ENCODE measurements at places on chromosomes 4 and X.

GRCh38 chrX:118513120-118513898 is 17.7 kb downstream of the DOCK11 start:
- no peak for DNase-seq

DNA sequence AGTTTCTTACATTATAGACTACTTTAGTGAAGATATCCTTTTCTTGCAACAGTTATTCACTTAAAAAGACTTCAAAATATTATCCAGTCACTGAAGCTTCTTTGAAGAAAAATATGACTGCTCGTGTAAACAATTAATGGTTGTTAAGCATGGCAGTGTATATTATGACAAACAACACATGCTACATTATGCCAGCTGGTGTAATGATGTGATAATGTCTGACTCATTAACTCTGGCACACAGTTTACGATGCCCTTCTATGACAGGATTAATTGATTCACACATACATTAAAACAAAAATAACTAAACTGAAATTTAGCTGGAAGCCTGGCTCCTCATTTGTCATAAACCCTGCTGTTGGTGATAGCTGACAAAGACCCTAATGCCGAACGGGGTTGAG is 22.4 kb downstream of the GK2 start:
- no peak for DNase-seq

GRCh38 chrX:23228950-23229448 is 105.7 kb upstream of the PTCHD1 start:
- no peak for DNase-seq

DNA sequence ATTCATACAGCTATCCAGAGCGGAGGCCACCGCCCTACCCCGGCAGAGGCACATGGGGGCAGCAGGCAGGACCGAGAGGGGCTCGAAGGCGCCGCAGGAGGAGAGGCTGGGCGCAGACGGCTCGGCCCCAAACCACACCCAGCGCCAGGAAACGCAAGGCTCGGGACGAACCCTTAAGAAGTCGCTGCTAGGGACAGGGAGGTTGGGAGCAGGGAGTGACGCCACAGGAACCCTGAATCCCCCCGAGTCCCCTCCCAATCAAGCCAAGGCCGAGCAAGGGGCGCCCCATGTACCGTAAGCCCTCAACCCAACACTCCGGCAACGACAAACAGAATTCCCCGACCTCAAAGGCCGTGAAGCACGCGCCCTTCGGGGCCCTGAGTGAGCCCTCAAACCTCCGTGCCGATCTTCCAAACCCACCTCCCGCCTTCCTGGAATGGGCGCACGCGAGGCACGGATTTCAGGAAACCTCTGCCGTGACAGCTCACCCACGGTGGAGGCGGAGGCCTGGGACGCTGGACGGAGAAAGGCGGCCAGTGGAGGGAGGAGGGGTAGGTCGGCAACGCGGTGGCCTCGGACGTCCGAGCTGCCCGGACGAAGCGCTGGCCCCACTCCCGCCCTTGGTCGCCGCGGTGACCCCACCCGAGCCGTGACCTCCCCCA is 1.8 kb downstream of the ZFYVE28 start:
- DNase-seq, result no peak

GRCh38 chr4:74377714-74378113 is 12.8 kb downstream of the EREG start:
- DNase-seq, result no peak

DNA sequence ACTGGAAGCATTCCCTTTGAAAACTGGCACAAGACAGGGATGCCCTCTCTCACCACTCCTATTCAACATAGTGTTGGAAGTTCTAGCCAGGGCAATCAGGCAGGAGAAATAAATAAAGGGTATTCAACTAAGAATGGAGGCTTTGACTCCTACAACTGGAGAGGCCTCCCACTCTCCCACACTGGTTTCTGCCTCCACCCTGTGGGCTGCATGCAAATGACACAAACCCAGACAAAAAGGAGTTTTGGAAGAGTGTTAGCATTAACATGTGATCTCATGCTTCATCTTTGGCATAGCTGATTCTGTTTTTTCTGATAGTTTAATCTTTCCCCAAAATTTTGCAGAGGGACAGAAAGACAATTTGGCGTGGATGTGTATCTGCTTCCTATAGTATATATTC is 80.8 kb upstream of the IQCM start:
- no peak for DNase-seq

GRCh38 chr4:71186566-71187403 is 152.0 kb upstream of the SLC4A4 start:
- DNase-seq, result peak; percentile 24

GRCh38 chrX:47358387-47359065 is 11.9 kb upstream of the ZNF157 start:
- peak; percentile 39 for DNase-seq

Measured in stimulated activated CD4-positive, alpha-beta T cell treated with anti-CD3 and anti-CD28 coated beads, Interleukin-4, amount 100 ng/mL, for 4 hours (primary cell).